ENCODE measurements at places on chromosomes 11 and 22.

DNA sequence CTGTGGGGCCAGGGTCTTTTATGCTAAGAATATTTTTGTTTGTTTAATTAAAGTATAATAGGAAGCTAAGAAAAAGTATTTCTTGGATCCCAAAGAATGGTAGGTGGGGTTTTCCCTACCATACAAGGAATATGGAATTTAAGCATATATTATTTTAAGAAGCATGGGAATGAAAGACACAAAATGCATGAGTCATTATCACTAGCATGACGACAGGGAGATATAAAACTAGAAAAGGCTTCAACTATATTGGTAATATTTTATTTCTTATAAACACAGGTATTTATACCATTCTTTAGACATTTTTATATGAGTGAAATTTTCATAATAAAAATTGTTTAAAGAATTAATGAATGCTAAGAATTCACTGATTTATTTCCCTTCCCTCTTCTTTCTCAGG lies 39.3 kb upstream of the SOX6 start:
- no peak for DNase-seq

GRCh38 chr11:118659953-118660680 lies 19.3 kb downstream of the TREH start:
- DNase-seq, result no peak

- no peak for DNase-seq
These were observed 63.7 kb downstream of the MACROD1 start for GRCh38 chr11:64102005-64102738.

DNA sequence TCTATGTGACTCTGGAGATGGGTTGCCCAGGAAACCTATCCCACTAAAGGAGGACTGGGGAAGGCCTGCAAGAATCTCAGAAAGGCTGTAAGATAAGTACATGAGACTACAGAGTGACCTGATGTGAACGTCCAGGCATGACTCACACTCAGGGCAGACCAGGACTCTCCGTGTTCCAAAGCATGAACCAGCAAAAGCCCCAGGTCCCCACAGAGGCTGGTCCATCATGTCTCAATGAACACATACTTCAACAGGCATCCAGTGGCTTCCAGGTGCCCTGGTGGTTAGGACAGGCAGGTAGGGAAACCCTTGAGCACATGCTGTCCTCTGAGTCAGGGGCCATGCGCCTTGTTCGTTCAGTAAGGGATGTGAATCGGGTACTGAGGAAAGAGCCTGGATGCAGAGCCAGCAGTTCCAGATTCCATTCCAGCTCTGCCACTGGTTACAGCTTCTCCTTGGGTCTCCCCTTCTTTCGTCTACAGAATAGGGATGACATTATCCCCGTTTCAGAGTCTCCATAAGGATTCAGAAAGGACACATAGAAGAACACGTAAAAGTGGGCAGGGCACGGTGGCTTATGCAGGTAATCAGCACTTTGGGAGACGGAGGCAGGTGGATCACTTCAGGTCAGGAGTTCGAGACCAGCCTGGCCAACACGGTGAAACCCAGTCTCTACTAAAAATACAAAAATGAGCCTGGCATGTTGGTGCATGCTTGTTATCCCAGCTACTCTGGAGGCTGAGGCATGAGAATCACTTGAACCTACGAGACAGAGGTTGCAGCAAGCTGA lies 129.0 kb upstream of the TEAD1 start:
- no peak for DNase-seq

- no peak for DNase-seq
These were observed 2.3 kb upstream of the WEE1 start for GRCh38 chr11:9571071-9571762.

- DNase-seq, result no peak
These were observed 29.8 kb upstream of the P2RY2 start for GRCh38 chr11:73188301-73188700.

- no peak for DNase-seq
These were observed 722.9 kb upstream of the RAG2 start for GRCh38 chr11:37320921-37321320.

DNA sequence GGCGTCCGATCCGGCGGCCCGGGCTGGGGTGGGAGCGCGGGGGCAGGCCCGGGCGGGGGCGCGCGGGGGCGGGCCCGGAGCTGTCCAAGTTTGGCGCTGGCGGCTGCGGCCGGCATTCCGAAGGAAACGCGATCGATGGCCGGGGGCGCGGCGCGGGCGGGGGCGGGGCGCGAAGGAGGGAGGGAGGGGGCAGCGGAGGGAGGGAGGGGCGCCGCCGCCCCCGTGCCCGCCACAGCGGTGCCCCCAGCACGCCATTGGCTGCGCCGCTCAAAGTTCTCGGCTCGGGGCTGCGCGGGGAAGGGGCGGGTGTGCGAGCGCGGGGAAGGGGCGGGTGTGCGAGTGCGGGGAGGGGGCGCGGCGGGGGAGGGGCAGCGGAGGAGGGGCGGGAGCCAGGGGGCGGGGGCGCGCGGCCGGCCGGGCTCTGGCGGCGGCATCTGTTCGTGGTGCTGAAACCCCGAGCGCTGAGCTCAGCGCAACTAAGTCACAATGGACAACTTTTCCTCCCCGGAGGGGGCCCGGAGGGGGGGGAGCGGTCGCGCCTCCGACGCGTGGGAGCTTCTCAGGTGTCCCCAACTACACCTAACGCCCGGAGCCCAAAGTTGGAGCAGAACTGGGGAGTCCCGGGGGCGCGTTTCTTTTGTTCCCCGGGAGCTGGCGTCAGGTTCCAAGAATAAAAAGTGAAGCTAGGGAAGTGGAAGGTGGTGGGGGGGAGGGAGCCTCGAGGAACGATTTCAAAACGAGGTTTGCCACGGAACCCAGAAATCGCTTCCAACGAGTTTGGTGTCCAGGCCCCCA lies 2.2 kb downstream of the PHF21B start:
- no peak for DNase-seq

- DNase-seq, result no peak
These were observed 8.0 kb downstream of the NEAT1 start for GRCh38 chr11:65430406-65431217.

GRCh38 chr11:33724644-33725035 lies 11.6 kb downstream of the CD59 start:
- DNase-seq, result no peak

DNA sequence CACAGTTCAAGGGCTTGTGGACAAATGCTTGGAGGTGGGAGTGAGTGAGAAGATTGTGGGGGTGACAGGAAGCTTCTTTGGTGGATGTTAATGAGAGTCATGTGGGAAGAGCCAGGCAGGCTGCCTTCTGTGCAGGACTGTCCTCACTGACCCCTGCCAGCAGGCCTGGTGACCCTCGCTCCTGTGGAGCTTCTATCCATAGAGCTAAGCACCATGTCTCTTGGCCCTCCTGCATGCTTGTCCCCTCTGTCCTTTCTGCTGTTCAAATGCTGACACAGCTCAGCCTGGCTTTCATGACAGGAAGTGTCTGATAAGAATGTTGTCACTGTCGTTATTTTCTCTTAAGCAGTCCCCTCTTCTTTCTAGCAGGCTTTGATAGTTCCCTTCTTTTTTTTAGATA lies 37.6 kb downstream of the NAT10 start:
- DNase-seq, result no peak

DNA sequence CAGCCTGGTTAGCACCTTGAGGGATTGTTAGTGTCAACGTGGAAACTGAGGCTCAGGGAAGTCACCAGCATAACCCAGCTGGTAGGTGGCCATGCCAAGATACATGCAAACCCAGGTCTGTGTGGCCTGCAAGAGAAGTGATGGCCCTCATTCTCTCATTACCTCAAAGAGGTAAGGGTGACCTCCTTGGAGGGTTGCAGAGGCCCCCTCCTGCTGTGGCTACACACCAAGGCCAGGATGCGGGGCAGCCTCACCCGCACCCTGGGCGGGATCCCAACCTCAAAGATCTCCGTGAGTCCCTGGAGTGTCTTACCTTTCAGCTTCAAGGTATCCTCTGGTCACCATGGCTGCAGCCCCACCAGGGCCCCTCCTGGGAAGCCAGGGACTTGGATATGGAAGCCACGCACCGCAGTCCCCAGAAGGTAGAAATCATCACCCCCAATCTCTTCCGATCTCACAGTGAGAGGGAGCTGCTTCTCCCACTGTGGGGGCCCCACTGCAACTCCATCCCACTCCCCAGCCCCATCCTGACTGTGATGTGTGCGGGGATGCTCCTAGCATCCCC lies 95.4 kb downstream of the MORC2 start:
- no peak for DNase-seq

- DNase-seq, result no peak
These were observed 191.6 kb upstream of the ARHGAP20 start for GRCh38 chr11:110903830-110904229.

- no peak for DNase-seq
These were observed at the start of gene MRGPRX3 for GRCh38 chr11:18132341-18132740. Gene MRGPRX3 (plus strand): TSS chr11:18132571. CDS start chr11:18137203, 4,632 bp downstream.

GRCh38 chr11:834371-835316 lies 1.9 kb downstream of the CD151 start:
- DNase-seq, result no peak

DNA sequence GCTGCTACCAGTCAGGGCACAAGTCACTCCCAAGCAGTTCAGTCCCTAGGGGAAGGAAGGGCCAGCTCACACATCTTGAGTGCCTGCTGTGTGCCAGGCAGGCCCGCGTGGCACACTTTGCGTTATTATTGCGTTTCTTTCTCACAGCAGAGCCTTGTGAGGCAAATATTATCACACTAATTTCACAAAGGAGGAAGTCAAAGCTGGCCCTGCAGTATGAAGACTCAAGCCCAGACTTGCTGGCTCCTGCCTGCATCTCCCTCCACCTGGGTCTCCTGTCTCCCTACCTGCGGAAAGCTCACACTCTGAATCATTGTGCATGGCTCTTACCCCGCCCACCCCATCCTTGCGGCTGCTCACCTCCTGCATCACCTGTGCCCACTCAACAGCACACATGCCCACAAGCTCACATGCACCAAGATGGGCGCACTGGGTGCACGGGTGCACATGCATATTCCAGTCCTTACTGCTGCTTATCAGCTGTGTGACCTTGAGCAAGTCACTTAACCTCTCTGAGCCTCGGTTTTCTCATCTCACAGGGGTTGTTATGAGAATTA lies 31.7 kb upstream of the P2RY2 start:
- no peak for DNase-seq

- no peak for DNase-seq
These were observed 21.3 kb downstream of the SIK2 start for GRCh38 chr11:111623527-111624030.

- no peak for DNase-seq
These were observed 2.6 kb downstream of the KCNK7 start for GRCh38 chr11:65592858-65593517.

GRCh38 chr11:37905707-37906417 lies 1307.8 kb upstream of the RAG2 start:
- DNase-seq, result no peak

DNA sequence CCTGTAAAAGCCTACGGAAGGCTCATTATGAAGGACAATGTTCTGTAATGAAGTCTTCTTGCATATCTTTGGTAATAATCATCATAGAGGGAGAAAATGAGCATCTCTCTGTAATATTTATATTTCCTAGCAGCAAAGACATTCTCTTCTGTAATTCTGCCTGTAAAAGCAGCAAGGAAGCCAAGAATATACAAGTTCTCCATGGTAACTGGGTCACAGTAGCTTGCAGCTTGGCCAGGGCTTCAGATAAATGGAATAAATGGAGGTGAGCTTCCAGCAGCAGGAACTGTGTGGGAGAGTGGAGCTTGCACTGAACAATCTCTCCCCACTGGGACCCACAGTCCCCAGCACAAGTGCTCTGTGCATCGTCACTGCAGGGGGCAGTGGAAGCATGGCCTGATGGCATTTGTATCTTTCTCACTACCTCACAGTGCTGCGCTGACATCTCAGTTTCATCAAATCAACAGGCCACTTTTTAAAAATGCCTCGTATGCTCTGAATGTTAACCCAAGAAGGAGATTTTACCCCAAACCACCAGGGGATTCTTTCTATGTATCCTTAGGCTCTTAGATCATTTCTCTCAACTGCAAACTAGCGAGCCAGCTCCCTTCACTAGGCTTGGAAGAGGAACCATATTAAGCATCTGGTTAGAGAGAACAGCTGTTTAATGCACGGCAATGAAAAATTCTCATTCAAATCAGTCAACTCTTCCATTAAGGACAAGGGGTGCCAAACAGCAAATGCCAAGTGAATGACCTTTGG lies 1059.7 kb downstream of the OPCML start:
- DNase-seq, result no peak
